Stimulated activated CD4-positive, alpha-beta T cell treated with anti-CD3 and anti-CD28 coated beads, TNF-alpha, amount 100 ng/mL, for 24 hours (primary cell): ENCODE measurements at places on chromosomes 6 and 20.

DNA sequence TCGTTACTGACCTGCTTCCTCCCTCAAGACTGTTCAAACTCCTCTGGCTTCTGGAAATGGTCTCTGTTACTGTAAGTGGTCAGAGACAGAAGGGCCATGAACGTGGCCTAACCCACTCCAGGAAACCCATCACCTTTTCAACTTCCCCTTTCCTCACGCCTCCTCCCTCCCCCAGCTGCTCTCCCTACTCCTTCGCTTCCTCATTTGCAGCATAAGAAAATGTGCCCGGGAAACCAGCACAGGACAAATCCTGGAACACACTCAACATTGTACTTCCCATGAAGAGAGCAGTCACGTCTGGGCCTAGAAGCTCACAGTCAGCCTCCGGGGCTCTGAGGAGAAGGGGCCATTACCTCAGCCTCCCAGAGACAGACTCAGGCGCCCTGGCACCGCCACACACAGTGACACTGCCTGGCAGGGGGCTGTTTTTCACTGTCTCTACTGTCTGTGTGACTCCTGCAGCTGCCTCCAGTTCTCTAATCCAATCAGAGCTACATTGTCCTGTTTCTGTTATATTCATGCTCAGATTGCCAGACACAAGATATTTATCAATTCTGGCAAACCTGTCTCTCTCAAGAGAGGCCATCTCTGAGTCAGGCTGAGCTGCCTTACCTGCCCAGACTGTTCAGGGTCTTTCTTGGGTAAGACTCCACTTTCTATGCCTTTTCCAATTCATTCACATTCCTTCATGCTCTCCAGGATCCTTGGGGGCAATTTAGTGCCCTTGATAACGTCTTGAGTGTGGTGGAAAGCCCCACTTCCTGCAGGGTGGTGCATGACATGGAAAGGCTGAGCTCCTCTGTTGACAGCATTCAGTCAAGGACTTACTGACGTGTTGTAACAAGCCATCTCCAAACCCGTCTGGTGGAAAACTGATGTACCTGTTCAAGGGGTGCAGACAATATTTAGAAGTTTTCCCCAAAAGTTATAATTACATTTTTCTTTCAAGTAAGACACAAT is 242.2 kb downstream of the HIVEP2 start:
- DNase-seq, result no peak

DNA sequence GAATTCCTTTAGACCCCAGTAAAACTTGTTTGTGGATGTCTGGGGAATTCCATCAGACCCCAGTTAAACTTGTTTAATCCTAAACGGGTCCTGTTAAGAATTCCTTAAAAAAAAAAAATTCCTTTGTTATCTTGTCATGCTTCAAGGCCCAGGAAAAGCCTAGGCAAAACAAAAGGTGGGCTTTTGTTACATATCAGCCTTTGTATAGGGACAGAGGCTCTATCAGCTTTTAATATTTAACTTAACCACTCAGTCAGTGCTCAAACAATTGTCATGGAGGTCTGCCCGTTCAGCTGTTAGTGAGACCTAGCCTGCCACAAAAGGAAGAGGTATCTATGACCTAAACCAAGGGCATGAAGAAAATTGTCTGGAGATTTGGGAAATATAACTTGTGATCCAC is 53.1 kb downstream of the SLC22A1 start:
- no peak for DNase-seq

- DNase-seq, result no peak
These were observed 428.8 kb upstream of the ARID1B start for GRCh38 chr6:156348424-156348823.

- no peak for DNase-seq
These were observed 465.2 kb upstream of the CITED2 start for GRCh38 chr6:139839506-139840156.

GRCh38 chr6:53214172-53214571 is 65.5 kb upstream of the GCM1 start:
- DNase-seq, result no peak

- no peak for DNase-seq
These were observed 4.8 kb downstream of the TRPC4AP start for GRCh38 chr20:35087791-35088190.

DNA sequence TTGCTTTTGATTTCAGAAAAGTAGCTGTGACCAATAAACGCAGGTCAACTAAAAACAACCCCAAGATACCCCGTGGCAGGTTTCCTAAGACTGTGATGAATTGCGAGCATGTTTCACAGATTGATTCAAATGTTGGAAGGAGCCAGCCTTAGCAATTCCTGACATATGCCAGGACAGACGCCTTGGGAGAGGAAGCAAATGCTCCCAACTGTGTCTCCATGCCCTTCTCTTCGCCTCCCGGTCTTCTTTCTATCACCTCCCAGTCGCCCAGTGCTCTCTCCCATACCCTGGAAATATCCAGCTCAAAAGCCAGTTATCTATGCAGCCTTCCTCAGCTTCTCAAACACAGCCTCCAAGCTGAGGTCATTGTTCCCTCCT is 32.0 kb downstream of the KIAA0319 start:
- DNase-seq, result no peak

- no peak for DNase-seq
These were observed 84.7 kb downstream of the RFPL4B start for GRCh38 chr6:112431803-112432202.

- no peak for DNase-seq
These were observed 190.8 kb downstream of the MTFR2 start for GRCh38 chr6:136059308-136059707.

GRCh38 chr6:99110029-99110428 is 162.3 kb upstream of the FBXL4 start:
- DNase-seq, result no peak

DNA sequence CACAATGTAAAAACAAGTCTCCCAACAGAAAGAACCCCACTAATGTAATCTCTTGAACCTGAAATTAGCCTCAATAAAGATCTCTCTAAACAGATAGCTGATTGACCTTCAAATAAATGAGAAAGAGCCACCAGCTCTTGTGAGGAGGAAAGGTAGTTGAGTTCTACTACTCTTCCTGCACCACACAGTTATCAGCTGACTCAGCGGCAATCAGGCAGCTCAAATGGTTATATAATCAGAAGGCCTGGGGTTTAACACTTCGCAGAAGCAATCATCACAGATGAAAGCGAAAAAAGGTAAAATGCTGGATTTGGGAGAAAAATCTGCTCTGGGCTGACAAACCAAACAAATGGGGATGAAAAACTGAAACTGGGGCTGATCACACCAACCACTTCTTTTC is 91.8 kb downstream of the CHD6 start:
- no peak for DNase-seq

DNA sequence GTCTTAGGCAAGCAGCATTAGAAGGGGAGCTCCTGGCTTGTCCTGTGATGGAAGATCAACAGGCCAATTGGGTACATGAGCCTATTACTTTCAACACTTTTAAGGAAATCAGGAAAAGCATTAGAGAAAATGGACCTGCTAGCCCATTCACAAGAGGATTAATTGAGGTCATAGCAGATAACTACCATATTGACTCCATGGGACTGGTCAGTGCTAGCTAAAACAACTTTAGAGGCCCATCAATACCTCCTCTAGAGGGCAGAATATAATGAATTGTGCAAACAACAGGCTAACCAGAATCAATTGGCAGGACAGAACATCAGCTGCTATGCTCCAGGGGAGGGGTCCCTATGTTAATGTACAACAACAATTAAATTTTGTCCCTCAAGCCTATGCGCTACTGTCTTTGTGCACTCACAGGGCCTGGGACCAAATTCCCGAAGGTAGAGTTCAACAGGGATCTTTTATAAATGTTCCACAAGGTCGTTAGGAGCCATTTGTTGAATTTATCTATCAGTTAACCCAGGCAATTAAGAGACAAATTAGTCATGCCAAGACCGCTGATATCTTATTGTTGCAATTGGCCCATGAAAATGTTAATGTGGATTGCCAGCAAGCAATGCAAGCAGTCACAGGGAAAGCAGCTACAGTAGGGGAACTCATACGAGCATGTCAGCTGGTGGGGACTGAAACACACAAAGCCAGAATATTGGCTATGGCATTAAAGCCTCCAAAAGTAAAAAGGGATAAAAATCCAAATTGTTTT is 106.6 kb upstream of the BTN3A2 start:
- no peak for DNase-seq

- no peak for DNase-seq
These were observed 34.3 kb upstream of the MCUR1 start for GRCh38 chr6:13848522-13849150.

GRCh38 chr6:13423252-13423651 is 64.1 kb downstream of the GFOD1 start:
- no peak for DNase-seq

GRCh38 chr20:48215536-48215935 is 430.3 kb upstream of the SULF2 start:
- DNase-seq, result no peak

DNA sequence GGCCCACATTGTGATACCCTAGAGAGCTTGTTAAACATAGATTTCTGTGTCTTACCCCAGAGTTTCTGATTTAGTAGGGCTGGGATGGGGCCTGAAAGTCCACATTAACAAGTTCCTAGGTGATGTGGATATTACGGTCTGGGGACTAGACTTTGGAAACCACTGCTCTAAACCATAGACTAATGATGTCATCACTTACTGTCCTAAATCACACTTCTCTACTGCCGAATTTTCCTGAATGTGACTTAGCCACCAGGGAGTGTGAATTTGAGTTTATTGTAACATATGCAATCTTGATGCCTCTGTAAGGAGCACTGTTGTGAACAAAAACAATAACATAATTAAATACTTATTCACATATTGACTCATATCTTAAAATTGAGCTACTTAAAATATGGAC is 165.6 kb downstream of the BTBD3 start:
- no peak for DNase-seq

GRCh38 chr20:37913567-37914366 is 10.8 kb downstream of the VSTM2L start:
- no peak for DNase-seq

- no peak for DNase-seq
These were observed 51.5 kb upstream of the ADTRP start for GRCh38 chr6:11830105-11830504.

GRCh38 chr6:77656999-77657764 is 4.3 kb downstream of the MEI4 start:
- no peak for DNase-seq

GRCh38 chr6:81075974-81076373 is 676.5 kb downstream of the TENT5A start:
- DNase-seq, result no peak

GRCh38 chr6:108872141-108872557 is 23.9 kb downstream of the ARMC2 start:
- no peak for DNase-seq

- no peak for DNase-seq
These were observed 41.7 kb upstream of the FAM135A start for GRCh38 chr6:70371454-70372105.

DNA sequence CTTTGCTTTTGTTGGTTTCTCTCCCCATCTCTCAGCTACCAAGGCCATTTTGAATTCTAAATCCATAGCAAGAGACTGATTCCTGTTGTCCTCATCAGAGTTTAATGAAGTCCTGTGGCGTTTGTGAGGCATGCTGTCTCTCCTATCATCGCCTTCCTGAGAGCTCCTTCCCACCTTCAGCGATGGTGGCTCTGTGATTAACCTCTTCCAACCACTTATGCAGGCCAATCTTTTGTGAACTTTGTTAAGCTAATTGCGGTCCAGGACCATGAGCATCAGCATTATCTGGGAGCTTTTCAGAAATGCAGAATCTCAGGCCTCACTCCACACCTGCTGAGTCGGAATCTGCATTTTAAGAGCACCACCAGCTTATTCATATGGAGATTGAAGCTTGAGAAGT is 272.5 kb upstream of the CDYL start:
- DNase-seq, result no peak

- DNase-seq, result no peak
These were observed 72.5 kb upstream of the PRSS16 start for GRCh38 chr6:27174958-27175357.

- no peak for DNase-seq
These were observed 4.6 kb downstream of the GPLD1 start for GRCh38 chr6:24484657-24485323.

- DNase-seq, result no peak
These were observed 162.0 kb upstream of the DTNBP1 start for GRCh38 chr6:15824811-15825210.

- DNase-seq, result no peak
These were observed 50.1 kb upstream of the EDN3 start for GRCh38 chr20:59250293-59250692.
